ENCODE measurements at places on chromosomes 11 and 22. TPM values are rescaled to one million over a fixed set of nuclear protein-coding genes. Genes with fewer than 3 reads are reported as not detected.

GRCh38 chr11:61695917-61696316, 15.7 kb downstream of the DAGLA start:
- no peaks in the 10 kb centered on the region for H3K36me3 ChIP-seq
- H3K27ac ChIP-seq: peak overlapping the region; percentile 92
- DNase-seq: peak; percentile 70
- H3K4me3 ChIP-seq: no peak overlapping the region
- no peaks in the 10 kb centered on the region for H3K27me3 ChIP-seq
- H3K4me1 ChIP-seq: peaks cover 80% of the 10 kb centered on the region

DNA sequence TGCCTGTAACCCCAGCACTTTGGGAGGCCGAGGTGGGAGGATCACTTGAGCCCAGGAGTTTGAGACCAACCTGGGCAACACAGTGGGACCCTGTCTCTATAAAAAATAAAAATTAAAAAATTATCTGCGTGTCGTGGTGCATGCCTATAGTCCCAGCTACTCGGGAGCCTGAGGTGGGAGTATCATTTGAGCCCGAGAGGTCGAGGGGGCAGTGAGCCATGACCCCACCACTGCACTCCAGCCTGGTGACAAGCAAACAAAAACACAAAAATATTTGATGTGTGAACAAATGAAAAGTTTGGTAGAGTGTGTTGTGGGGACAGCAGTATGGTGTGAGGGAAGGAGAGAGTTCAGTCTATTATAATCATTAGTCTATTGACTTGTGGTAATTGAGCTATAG, 90.8 kb upstream of the PARVA start:
- DNase-seq: no peak
- H3K27me3 ChIP-seq: no peaks in the 10 kb centered on the region
- no peaks in the 10 kb centered on the region for H3K36me3 ChIP-seq
- H3K4me3 ChIP-seq: no peak overlapping the region
- no peak overlapping the region for H3K27ac ChIP-seq
- H3K4me1 ChIP-seq: peaks cover 11% of the 10 kb centered on the region

DNA sequence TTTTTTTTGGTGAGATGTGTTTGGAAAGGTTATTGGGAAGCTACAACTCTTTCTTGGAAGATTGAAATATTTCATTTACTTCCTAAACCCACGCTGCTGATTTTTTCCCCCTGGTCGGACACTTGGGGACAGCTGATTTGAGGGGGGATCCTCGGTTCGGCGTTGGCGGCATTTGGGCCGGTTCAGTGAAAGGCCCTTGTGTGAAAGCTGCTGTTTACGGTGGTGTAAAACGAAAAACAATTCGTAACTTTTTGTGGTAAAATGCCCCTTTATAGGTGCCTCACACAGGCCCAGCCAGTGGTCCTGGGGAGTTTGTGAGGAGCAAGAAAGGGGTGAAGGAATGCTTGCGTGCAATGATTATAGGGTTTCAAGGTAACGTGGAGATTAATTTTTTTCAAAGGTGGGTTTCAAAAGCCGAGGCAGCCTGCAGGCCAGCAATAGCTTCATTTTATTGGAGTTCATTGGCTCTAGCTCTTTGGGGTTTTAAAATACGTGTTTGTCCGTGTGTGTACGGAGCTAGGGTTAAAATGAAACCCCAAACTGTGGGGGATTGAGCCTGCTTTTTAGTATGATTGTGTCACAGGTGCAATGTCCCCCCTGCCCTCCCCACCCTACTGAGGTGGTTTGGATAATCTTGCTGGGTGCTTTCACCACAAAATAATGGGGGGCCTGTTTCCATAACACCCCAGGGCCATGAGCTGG, 77.2 kb upstream of the PPARA start:
- H3K4me3 ChIP-seq: peak overlapping the region; percentile 86
- no peaks in the 10 kb centered on the region for H3K36me3 ChIP-seq
- peaks cover 37% of the 10 kb centered on the region for H3K4me1 ChIP-seq
- peak overlapping the region; percentile 97 for H3K27ac ChIP-seq
- peak; percentile 14 for DNase-seq
- H3K27me3 ChIP-seq: no peaks in the 10 kb centered on the region

SLC16A8 gene
- 2.0 TPM for total RNA-seq

TEAD1 gene
- total RNA-seq: 63.5 TPM

DNA sequence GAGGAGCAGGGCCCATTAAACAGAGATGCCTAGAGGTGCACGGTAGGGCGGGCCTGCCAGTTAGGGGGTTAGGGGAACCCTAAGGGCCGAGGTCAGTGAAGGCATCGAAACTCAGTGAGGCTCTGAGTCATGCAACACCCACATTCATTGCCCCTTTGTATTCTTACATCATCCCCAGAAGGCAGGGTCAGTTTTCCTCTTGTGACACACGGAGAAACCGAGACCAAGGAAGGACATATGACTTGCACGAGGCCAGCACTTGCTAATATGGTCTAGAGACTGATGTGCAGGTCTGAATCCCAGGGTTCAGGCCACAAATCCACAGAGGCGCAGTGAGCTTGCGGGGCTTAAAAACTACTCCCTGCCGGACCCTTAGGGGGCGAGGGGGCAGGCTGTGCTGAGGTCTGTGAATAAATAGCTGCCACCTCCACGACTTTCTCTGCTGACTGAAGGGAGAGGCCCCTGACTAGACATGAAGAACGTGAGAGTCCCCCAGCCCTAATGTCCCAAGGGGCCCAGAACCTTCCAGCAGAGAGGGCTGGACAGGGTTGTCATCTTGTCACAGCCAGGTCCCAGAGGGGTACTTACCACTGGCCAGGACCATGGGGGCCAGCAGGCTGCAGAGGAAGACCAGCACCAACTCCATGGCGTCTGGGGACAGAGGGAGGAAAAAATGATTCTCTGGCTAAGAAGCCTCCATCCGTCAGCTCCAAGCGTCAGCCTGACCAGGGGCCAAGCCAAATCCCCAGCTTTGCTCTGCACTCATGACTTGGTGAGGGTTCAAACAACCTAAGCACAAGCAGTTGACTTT, 17.8 kb upstream of the FXYD2 start:
- DNase-seq: peak; percentile 47
- H3K27me3 ChIP-seq: no peaks in the 10 kb centered on the region
- no peaks in the 10 kb centered on the region for H3K36me3 ChIP-seq
- H3K4me3 ChIP-seq: no peak overlapping the region

CREB3L1 gene
- total RNA-seq: 8.1 TPM

SYT12 gene
- 3.4 TPM for total RNA-seq

MMP27 gene
- total RNA-seq: not detected

GRCh38 chr22:41245917-41246499, 5.3 kb upstream of the CHADL start:
- no peak overlapping the region for H3K4me3 ChIP-seq
- H3K27ac ChIP-seq: no peak overlapping the region
- no peaks in the 10 kb centered on the region for H3K4me1 ChIP-seq

GRCh38 chr22:31393893-31394292, 5.5 kb upstream of the DRG1 start:
- H3K27ac ChIP-seq: no peak overlapping the region
- H3K4me1 ChIP-seq: no peaks in the 10 kb centered on the region
- H3K4me3 ChIP-seq: no peak overlapping the region
- H3K36me3 ChIP-seq: no peaks in the 10 kb centered on the region
- peak; percentile 50 for DNase-seq

AQP11 gene
- 21.1 TPM for total RNA-seq

GRCh38 chr11:1852877-1853276, at the start of gene LSP1:
TSS of gene LSP1 (plus strand) at chr11:1853084. CDS start at chr11:1853145, 61 bp downstream.
- H3K27me3 ChIP-seq: no peaks in the 10 kb centered on the region
- H3K4me1 ChIP-seq: peaks cover 10% of the 10 kb centered on the region
- no peak for DNase-seq
- H3K36me3 ChIP-seq: no peaks in the 10 kb centered on the region

DNA sequence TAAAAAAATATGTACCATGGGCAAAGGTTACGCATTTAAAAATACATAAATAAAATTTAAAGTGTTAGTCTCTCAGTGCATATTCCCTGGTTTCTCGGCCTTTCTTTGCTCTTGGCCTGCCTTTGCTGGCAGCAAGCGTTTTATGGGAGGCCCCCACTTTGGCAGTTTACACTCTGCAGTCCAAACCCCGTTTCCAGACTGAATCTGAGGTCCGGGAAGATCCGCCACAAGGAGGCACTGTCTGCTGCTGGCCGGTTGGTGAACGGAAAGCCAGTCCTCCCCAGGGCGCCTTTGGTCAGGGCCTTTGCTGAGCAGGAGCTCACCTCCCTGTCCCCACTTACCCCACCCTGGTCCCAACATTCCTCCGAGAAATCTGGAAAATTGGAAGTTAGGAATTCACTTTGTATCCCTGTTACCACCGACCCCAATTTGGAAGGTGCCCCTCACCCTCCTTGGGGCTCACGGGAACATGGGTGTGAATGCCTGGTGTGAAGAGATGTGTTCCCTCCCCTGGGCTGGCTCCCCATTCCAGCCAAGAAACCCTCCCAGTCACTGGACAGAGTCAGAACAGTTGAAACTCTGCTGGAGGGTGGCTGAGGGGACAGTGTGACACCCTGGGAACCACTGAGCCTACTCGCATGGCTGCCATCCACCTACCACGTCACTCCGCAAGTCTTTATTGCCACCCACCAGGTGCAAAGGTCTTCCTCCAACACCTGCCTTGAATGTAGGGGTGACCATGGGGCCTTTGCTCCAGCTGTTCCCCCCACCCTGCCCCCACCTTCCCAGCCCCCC, 9.4 kb upstream of the SF1 start:
- H3K4me1 ChIP-seq: no peaks in the 10 kb centered on the region
- H3K27ac ChIP-seq: no peak overlapping the region
- H3K36me3 ChIP-seq: no peaks in the 10 kb centered on the region
- DNase-seq: peak; percentile 77
- no peaks in the 10 kb centered on the region for H3K27me3 ChIP-seq
- H3K4me3 ChIP-seq: no peak overlapping the region

DNA sequence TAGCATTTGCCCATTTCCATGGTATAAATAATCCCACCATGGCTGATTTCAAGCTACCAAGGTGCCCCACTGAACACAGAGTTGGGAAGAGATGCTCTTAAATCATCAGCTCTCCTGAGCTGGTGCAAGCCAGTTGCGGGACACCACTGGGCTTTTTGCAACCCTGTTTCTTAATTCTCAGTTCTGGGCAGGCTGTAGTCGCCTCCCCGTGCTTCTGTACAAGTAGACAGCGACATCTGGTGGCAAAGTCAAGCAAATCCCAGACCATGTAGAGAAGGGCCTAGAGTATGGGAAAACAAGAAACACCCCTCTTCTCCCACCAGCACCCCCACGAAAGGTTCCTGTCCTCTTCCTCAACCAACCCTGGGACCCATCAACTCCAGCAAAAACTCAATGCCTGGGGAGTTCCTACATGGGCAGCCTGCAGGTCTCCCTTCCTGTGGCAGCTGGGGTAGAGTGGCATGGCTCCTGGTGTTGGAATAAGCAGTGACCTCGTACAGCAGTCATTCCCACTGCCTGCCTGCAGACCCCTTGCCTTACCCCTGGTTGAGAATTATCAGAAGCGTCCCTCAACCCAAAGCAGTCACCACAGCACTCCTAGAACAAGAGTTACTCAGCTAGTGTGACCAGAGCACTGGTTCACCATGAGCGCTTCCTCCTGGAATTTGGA, 68.4 kb downstream of the IGLL5 start:
- DNase-seq: peak; percentile 85
- H3K36me3 ChIP-seq: no peaks in the 10 kb centered on the region
- no peak overlapping the region for H3K27ac ChIP-seq
- no peaks in the 10 kb centered on the region for H3K27me3 ChIP-seq
- no peak overlapping the region for H3K4me3 ChIP-seq
- H3K4me1 ChIP-seq: no peaks in the 10 kb centered on the region

DNA sequence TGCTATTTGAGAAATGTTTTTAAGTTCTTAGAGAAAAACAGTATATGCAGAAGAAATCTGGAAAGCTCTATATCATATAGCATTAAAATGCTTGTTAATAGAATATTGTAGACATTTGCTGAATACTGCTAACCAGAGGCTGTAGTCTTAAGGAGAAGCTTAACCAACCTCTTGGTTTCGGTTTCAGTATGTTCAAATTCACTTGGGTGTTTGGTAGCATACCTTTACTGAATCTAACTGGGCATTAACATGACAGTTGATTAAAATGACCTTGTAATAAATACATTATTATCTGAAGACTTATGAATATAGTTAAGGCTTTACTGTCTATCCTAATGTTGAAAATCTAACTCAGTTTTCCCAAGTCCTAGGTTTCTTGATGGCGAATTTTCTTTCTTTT, 5.4 kb downstream of the PCF11 start:
- no peak for DNase-seq
- H3K4me1 ChIP-seq: peaks cover 18% of the 10 kb centered on the region
- no peak overlapping the region for H3K27ac ChIP-seq
- no peaks in the 10 kb centered on the region for H3K36me3 ChIP-seq

FAM227A gene
- 41.8 TPM for total RNA-seq

ANO5 gene
- total RNA-seq: 7.1 TPM

- no peaks in the 10 kb centered on the region for H3K27me3 ChIP-seq
- no peak overlapping the region for H3K27ac ChIP-seq
- H3K4me1 ChIP-seq: no peaks in the 10 kb centered on the region
- DNase-seq: no peak
- H3K4me3 ChIP-seq: no peak overlapping the region
Observed at GRCh38 chr11:64959498-64959897, 12.4 kb downstream of the MAJIN start.

GRK3 gene
- 12.8 TPM for total RNA-seq

DNA sequence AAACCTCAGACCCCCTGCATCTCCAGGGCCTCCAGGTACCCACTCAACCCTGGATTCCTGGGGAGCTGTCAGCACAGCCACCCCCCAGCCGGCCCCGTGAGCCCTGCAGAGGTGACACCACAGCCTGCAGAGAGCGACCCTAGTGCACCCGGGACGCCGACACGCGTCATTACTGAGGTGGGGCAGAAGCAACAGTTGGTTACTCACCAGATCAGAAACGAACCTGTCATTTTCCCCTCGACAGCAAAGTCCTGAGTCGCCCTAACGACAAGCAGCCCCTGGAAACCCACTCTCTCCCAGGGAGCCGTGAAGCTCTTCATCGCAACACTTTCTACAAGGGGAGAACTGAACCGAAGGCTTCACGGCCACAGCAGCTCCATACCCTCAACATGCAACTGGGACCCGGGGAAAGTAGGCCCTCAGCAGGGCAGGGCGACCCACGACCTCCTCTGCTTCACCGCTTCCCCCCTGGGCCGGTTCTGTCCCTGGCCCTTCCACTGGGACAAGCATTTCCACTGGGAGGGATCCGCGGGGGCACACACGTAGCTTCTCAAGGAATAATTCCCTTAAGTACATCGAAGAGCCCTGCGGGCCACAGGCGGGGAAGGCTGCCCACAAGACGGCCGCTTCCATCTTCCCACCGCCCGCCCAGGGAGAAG, 1.6 kb downstream of the BRD1 start:
- peaks cover 32% of the 10 kb centered on the region for H3K4me1 ChIP-seq
- no peaks in the 10 kb centered on the region for H3K27me3 ChIP-seq
- peak overlapping the region; percentile 82 for H3K4me3 ChIP-seq
- H3K36me3 ChIP-seq: no peaks in the 10 kb centered on the region
- no peak for DNase-seq

GRCh38 chr11:61155741-61156140, 5.5 kb downstream of the VPS37C start:
- DNase-seq: no peak
- H3K27ac ChIP-seq: no peak overlapping the region
- H3K36me3 ChIP-seq: no peaks in the 10 kb centered on the region
- no peak overlapping the region for H3K4me3 ChIP-seq

OR52I1 gene
- total RNA-seq: not detected

Measured in testis (tissue), 5 donors.